ENCODE measurements at places on chromosomes 1 and 21. TPM values are rescaled to one million over a fixed set of nuclear protein-coding genes. Genes with fewer than 3 reads are reported as not detected.

- no peaks in the 10 kb centered on the region for H3K36me3 ChIP-seq
- H3K4me1 ChIP-seq = no peaks in the 10 kb centered on the region
- no peak overlapping the region for H3K4me3 ChIP-seq
- peak overlapping the region; percentile 51 for H3K27ac ChIP-seq
- no peak for DNase-seq
- H3K27me3 ChIP-seq = no peaks in the 10 kb centered on the region
Observed at GRCh38 chr21:35428937-35429336, 379.8 kb upstream of the RUNX1 start.

DNA sequence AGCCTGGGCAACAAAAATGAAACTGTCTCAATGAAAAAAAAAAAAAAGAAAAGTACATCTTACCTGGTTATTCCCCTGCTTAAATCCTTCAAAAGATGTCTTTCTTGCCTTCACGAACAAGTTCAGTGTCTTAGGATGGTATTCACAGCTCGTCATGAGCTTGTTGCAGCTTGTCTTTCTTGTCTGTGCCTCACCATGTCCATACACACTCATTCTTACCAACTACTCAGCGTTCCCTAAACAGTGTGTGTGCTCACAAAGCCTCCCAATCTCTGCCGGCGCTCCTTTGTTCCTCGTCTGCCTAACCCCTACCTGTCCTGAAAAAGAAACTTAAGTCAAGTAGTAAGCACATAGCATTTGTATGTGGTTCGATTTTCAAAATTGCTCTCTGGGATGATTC, 31.1 kb downstream of the UBE4B start:
- DNase-seq = no peak
- no peak overlapping the region for H3K4me3 ChIP-seq
- peaks cover 38% of the 10 kb centered on the region for H3K4me1 ChIP-seq
- H3K36me3 ChIP-seq = no peaks in the 10 kb centered on the region
- H3K27ac ChIP-seq = no peak overlapping the region
- no peaks in the 10 kb centered on the region for H3K27me3 ChIP-seq

DNA sequence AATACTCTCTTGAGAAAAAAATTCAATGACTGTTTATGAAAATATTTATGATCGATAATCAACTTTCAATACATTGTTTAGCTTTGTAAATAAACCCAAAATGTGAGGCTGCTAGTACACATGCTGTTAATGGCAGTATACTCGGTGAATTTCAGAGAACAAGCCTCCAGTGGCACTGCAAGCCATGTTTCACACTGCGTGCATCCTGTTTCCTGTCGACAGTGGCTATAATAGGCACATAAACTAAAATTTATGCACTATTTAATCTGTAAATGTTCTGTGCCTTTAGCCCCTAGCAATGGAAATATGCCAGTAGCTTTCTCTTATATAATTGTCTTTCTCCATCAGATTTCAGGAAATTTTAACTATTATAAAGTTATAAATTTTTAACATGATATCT, 26.3 kb upstream of the RGS18 start:
- H3K27me3 ChIP-seq = no peaks in the 10 kb centered on the region
- H3K36me3 ChIP-seq = no peaks in the 10 kb centered on the region
- H3K4me3 ChIP-seq = no peak overlapping the region
- H3K4me1 ChIP-seq = no peaks in the 10 kb centered on the region
- DNase-seq = no peak

DNA sequence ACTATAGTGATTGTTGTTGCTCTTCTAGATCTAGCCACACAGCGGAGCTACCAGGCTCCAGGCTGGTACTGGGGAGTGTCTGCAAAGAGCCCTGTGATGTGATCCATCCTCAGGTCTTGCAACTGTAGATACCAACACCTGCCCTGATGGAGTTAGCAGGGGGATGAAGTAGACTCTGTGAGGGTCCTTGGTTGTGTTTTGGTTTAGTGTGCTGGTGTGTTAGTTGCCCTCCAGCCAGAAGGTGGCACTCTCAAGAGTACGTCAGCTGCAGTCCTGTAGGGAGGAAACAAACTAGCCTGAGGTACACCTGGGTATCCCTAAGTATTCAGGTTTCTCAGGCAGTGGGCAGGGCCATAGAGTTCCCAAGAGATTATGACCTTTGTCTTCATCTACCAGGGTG, 81.2 kb upstream of the TMPRSS2 start:
- H3K4me3 ChIP-seq = no peak overlapping the region
- no peak for DNase-seq
- peaks cover 18% of the 10 kb centered on the region for H3K4me1 ChIP-seq
- no peaks in the 10 kb centered on the region for H3K27me3 ChIP-seq
- H3K36me3 ChIP-seq = no peaks in the 10 kb centered on the region

- no peak overlapping the region for H3K4me3 ChIP-seq
- no peak overlapping the region for H3K27ac ChIP-seq
- H3K4me1 ChIP-seq = no peaks in the 10 kb centered on the region
- no peak for DNase-seq
- H3K27me3 ChIP-seq = no peaks in the 10 kb centered on the region
Observed at GRCh38 chr1:234568345-234568744, 41.6 kb downstream of the IRF2BP2 start.

DNA sequence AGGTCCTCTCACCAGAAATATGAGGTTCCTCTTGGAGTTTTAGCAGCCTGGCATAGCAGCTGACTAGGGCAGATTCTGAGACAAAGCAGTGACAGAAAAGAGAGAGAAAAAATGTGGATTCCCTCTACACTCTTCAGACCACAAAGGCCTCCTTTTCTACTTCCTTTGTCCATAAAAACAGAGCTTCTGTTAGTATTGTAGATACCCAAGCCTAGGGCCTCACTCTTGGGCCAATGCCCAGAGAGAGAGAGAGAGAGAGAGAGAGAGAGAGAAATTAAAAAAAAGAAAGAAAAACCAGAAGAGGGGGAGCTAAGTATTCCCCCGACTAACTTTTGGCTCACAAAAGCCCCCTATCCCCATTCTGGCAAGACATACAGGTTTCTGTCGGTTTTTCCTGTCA, 2.4 kb upstream of the ZRANB2 start:
- H3K36me3 ChIP-seq = no peaks in the 10 kb centered on the region
- no peak overlapping the region for H3K27ac ChIP-seq
- H3K4me3 ChIP-seq = no peak overlapping the region
- no peak for DNase-seq

DNA sequence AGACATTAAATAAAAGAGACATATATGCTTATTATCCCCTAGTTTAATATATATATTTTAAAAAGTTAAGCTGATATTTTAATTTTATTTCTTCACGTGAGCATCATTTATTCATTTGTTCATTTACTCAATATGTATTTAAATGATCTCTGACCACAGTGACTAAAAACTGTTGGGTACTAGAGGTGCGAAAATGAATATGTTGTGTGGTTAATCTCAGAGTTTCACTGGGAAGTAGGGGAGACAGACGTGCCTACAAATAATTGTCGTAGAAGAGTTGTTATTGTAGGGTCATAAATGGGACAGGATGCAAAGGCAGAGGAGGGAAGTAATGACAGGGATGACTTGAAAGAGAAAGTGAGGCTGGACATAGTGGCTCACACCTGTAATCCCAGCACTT, 213.0 kb upstream of the CACYBP start:
- H3K27me3 ChIP-seq = no peaks in the 10 kb centered on the region
- no peak overlapping the region for H3K27ac ChIP-seq
- no peaks in the 10 kb centered on the region for H3K36me3 ChIP-seq
- H3K4me3 ChIP-seq = no peak overlapping the region

- H3K4me3 ChIP-seq = no peak overlapping the region
- no peaks in the 10 kb centered on the region for H3K27me3 ChIP-seq
- H3K36me3 ChIP-seq = no peaks in the 10 kb centered on the region
- DNase-seq = no peak
- H3K27ac ChIP-seq = no peak overlapping the region
Observed at GRCh38 chr21:34715518-34715917, 46.7 kb downstream of the CLIC6 start.

DNA sequence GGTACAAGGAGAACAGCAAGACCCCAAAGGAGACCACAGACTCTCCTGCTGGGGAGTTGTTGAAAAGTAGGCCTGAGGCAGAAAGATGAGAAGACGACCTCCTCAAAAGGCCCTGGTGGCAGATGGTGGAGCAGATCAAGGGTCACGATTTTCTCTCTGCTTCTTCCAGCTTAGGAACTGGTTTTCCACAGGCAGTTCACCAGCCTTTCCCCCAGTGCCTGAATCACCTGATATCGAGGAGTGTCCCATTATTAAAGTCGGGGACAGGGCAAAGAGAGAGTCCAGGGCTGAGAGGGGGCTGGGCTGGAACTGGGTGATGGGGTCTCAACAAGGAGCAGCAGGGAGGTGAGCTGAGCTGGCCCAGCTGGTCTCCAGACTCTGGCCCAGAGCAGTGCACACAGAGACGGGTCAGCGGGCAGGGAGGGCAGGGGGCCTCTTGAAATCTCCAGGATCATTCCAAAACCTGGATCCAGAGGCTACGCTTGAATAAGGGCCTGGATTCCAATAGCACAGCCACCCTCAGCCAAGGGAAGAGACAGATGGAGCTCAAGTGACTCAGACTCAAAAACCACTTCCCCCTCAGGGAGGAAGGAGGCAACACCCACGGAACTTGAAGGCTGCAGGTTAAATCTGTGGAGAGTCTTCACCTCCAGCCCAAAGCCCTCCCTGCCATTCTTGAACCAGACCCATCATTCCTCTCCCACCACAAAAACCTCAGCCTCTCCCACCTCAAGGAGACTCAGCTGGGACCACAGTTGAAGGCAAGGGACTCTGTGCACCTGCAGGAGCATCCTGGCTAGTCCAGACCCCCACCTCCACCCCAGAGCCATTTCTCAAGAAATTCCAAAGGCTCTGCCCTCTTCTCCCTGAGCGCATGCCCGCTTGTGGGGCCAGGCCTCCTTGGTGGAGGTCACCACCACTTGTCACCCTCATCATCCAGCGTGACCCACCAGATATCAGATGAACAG, at the start of gene S100A5:
Gene S100A5, minus strand, starts transcription at position 541 of the 968 bp plus-strand sequence. CDS start 743 bp downstream, outside the sequence.
- no peaks in the 10 kb centered on the region for H3K27me3 ChIP-seq
- no peaks in the 10 kb centered on the region for H3K36me3 ChIP-seq
- H3K4me3 ChIP-seq = no peak within 1 kb of the TSS
- peaks cover 74% of the 10 kb centered on the region for H3K4me1 ChIP-seq

GRCh38 chr1:116111524-116112021, 374 bp downstream of the MAB21L3 start:
- peak; percentile 62 for DNase-seq
- peaks cover 10% of the 10 kb centered on the region for H3K4me1 ChIP-seq
- H3K4me3 ChIP-seq = no peak overlapping the region
- H3K36me3 ChIP-seq = no peaks in the 10 kb centered on the region
- H3K27ac ChIP-seq = peak overlapping the region; percentile 73

GRCh38 chr1:209266590-209267205, 316.8 kb upstream of the CAMK1G start:
- H3K4me3 ChIP-seq = no peak overlapping the region
- H3K27ac ChIP-seq = no peak overlapping the region
- no peak for DNase-seq
- no peaks in the 10 kb centered on the region for H3K36me3 ChIP-seq
- H3K4me1 ChIP-seq = no peaks in the 10 kb centered on the region

DNA sequence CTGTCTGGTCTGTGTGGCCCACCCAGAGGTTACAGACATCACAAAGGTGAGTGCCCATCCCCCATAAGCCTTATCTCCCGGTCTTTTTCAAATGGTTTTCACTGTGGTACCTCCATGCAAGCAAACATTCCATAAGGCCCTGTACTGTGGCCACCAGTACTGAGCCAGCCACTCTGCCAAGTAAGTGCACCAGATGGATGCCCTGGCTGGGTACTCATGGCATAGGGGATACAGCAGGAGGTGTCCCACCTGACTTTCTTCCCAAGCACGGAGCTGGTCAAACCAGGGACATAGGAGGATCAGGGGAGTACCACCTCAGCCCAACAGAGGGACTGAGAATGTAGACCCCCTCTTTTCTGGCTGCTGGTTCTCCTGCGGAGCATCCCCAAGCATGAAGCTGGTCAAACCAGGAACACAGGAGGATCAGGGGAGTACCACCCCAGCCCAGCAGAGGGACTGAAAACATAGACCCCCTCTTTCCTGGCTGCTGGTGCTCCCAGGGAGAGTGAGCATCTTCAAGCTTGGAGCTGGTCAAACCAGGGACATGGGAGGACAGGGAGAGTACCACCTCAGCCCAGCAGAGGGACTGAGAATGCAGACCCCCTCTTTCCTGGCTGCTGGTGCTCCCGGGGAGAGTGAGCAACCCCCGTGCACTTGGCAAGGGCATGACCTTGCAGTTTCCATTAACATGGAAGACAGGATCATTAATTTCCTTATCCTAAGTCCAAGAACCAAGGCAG, 81.8 kb upstream of the KLHDC7A start:
- H3K36me3 ChIP-seq = no peaks in the 10 kb centered on the region
- no peak overlapping the region for H3K4me3 ChIP-seq
- H3K27me3 ChIP-seq = no peaks in the 10 kb centered on the region
- no peaks in the 10 kb centered on the region for H3K4me1 ChIP-seq

- H3K4me3 ChIP-seq = peak within 1 kb of the TSS; percentile 33
- H3K27ac ChIP-seq = no peak within 1 kb of the TSS
- H3K27me3 ChIP-seq = no peaks in the 10 kb centered on the region
- no peak for DNase-seq
- peaks cover 21% of the 10 kb centered on the region for H3K4me1 ChIP-seq
Observed at GRCh38 chr1:156284112-156284511, at the start of gene TMEM79. Gene TMEM79, plus strand, starts transcription at chr1:156284325. Its CDS starts 902 bp downstream, at chr1:156285227.

DNA sequence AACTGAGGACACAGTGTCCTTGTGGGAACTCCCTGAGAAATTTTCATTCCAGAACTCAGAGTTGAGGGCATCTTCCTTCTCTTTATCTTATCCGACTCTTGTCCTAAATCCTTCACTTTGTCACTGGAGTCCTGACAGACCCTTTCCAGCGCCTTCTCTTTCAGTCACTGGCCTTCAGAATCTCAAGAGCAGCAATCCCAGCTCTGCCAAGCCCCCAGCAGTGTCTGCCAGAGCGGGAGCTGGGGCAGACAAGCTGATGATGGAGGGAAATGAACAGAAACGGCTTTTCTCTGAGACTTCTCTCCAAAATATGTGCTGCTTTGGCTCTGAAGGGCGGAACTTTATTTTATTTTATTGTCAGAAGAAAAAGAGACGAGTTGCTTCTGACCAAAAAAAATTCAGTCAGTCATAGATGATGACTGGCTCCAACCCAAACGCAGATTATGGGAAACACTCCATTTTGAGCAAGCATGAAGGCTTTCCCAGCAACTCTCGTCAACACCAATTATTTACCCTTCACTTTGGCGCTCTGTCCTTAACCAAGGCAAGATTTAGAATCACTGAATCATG, 32.2 kb downstream of the MIS18A start:
- H3K36me3 ChIP-seq = no peaks in the 10 kb centered on the region
- no peak overlapping the region for H3K4me3 ChIP-seq
- no peak for DNase-seq

GRCh38 chr1:167697667-167698141, 24.1 kb upstream of the MPZL1 start:
- H3K4me1 ChIP-seq = no peaks in the 10 kb centered on the region
- no peak overlapping the region for H3K27ac ChIP-seq
- no peaks in the 10 kb centered on the region for H3K27me3 ChIP-seq
- no peaks in the 10 kb centered on the region for H3K36me3 ChIP-seq

- H3K4me3 ChIP-seq = no peak overlapping the region
- H3K36me3 ChIP-seq = no peaks in the 10 kb centered on the region
- DNase-seq = peak; percentile 11
- no peaks in the 10 kb centered on the region for H3K4me1 ChIP-seq
- H3K27ac ChIP-seq = no peak overlapping the region
Observed at GRCh38 chr1:85283475-85284199, 7.2 kb upstream of the BCL10 start.

The PLA2G2F gene
- total RNA-seq = not detected

The PRDX6 gene
- total RNA-seq = 161 TPM

The LCK gene
- total RNA-seq = 4.0 TPM

The PGLYRP3 gene
- total RNA-seq = not detected

Measured in thyroid gland (tissue), 4 donors.